GM06990 (cell line): ENCODE measurements at places on chromosomes 12 and 14.

- no peak for DNase-seq
These were observed 455.0 kb upstream of the TMEM132C start for GRCh38 chr12:127811988-127812387.

- DNase-seq: no peak
These were observed 1.1 kb upstream of the VCPKMT start for GRCh38 chr14:50117456-50117855.

DNA sequence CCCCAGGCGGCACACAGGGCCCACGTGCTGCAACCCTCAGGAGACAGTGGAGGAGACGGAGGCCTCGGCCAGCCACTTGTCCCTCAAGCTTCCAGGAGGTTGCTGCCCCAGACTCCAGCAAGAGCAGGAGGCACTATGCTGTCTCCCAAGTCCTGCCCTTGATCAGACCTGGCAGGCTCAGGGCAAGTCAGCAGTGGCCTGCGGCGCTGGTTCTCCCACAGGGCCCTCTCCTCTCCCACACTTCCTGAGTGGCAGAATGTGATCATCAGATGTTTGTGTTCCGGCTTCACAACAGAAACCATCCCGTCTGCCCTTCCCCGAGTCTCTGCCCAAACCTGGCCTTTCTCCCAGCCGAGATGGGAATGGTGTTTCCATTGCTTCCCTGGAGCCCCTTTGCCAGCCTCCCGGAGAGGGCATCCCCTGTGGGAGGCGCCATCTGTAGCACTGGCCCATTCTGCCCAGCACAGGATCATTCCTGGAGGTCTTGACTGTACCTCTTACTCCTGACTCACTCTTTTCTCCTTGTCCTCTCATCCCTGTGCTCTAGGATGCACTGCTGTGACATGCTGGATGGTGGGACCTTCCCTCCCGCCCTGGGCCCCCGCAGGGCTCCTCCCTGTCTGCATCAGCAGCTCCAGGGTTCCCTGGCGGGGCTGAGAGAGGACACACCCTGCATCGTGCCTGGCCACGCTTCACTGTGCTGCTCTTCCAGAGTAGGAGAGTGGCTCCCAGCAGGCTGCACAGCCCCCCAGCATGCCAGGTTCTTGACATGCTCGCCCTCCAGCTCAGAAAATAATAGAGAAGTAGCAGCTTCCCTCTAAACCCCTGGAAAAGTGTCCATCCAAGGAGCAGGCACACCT is 114.7 kb upstream of the FKBP4 start:
- DNase-seq: no peak

- no peak for DNase-seq
These were observed 95.4 kb upstream of the EVL start for GRCh38 chr14:99969673-99970322.

- DNase-seq: no peak
These were observed 124.9 kb downstream of the PLXNC1 start for GRCh38 chr12:94273272-94273671.

DNA sequence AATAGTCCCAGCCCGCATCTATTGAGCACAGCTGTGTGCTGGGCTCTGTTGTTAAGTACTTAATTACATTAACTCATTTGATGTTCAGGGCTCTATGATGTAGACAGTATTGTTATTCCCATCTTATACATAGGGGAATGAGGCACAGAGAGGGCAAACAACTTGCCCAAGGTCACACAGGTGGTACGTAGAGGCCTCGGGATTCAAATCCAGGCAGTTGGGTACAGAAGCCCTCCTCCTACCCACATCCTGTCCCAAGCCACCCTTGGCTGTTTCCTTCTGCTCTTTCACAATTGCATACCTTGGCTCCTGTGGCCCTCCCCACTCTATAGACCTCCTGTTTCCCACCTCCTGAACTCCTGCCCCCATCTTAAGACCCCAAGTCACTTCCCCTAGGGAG is 10.0 kb upstream of the GPR68 start:
- no peak for DNase-seq

GRCh38 chr14:82359201-82359600 is 825.5 kb upstream of the SEL1L start:
- DNase-seq: no peak

GRCh38 chr12:3557791-3558620 is 67.0 kb downstream of the PRMT8 start:
- no peak for DNase-seq

GRCh38 chr14:71183876-71184689 is 276.8 kb downstream of the PCNX1 start:
- no peak for DNase-seq

- DNase-seq: no peak
These were observed 3.6 kb upstream of the KRT5 start for GRCh38 chr12:52523824-52524223.

DNA sequence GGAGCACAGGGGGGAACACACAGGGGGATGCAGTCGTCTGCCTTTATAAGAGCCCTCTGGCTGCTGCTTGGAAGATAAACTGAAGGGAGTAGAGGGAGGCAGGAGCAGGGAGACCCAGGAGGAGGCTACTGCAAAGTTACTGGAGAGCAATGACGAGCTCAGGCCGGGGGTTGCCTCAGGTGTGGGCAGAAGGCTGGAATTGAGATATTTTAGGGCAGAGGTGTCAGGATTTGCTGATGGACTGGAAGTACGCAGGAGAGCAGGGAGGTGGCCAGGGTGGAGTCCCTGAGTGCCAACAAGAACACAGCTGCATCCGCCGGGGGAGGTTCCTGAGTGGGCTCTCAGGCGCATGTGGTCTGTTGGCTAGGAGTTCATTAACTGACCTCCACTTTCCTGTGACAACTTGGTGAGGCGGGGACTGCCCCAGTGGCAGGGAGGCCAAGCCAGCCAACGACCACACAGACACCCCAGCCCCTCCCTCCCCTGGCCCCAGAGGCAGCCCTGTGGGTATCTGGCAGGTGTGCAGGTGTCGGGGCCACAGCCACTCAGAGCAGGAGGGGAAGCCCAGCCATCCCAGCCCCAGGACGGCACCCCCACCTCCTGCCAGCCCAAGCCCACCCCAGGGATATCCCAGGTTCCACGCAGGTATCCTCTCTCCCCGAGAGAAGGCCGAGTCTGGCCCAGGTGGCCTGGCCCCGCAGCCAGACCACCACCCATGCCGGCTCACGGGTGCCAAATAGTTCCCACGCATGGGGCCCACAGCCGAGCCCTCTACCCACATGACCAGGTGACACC is 85.4 kb downstream of the NCOR2 start:
- DNase-seq: no peak

DNA sequence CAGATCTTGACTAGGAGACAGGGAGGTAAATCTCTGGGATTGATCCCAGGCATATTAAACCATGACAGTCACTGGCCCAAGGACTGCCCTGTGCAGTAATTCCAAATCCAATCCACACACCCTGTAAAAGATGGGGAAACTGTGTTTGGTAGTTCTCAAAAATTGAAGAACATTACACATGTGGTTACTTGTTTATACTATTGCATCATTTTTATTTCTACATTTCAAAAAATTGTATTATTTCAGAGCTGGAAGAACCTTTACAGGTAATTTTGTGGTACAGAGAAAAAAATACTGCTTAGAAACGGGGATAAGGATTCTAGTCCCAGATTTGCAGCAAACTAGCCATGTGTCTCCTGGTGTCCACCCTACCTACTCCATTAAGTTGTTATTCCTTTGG is 400.5 kb downstream of the LRIG3 start:
- DNase-seq: no peak

DNA sequence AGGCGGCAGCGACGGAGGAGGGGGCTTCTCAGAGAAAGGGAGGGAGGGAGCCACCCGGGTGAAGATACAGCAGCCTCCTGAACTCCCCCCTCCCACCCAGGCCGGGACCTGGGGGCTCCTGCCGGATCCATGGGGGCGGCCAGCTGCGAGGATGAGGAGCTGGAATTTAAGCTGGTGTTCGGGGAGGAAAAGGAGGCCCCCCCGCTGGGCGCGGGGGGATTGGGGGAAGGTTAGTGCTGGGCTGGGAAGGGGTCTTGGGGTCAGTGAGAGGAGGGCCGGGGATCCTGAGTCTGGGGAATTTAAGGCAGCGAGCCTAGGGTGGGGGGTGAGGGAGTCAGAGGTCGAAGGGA is 203 bp downstream of the NFATC4 start:
- DNase-seq: peak; percentile 27

- no peak for DNase-seq
These were observed 17.4 kb downstream of the SIX1 start for GRCh38 chr14:60631842-60632241.

DNA sequence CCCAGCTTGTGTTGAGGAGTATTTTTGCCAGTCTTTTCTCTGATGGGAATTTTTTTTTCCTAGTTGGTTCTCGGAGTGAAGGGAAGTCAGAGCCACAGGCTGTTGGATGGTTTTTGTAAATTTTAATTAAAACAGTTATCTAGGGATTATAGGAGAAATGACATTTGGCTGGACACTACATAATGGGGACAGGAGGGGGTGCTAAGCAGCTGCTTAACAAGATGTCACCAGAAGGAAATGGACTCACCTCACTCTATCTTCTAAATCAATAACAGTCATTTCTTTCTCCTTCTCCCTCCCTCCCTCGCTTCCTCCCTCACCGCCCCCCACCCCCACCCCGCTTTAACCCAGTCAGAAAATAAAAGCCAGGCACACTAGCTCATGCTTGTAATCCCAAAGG is 93.4 kb upstream of the TMEM233 start:
- no peak for DNase-seq

- no peak for DNase-seq
These were observed 60.5 kb upstream of the OR10AD1 start for GRCh38 chr12:48263617-48264016.

GRCh38 chr14:77026166-77026929 is 2.2 kb downstream of the IRF2BPL start:
- DNase-seq: no peak

GRCh38 chr12:40738856-40739255 is 46.6 kb downstream of the CNTN1 start:
- no peak for DNase-seq

DNA sequence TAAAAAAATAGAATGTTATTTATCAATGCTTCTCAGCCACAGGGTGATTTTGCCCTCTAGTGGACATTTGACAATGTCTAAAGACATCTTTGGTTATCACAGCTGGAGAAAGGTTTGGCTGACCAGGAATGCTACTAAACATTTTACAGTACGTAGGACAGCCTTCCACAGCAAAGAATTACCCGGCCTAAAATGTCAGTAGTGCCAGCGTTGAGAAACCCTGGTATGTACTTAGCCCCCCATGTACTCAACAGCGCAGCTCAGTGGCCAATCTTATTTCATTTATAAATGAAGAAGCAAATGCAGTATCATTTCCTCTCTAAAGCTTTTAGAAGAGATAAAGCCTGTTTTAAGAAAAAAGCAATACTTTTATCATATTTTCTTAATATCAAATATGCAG is 5.8 kb downstream of the MARK3 start:
- no peak for DNase-seq

DNA sequence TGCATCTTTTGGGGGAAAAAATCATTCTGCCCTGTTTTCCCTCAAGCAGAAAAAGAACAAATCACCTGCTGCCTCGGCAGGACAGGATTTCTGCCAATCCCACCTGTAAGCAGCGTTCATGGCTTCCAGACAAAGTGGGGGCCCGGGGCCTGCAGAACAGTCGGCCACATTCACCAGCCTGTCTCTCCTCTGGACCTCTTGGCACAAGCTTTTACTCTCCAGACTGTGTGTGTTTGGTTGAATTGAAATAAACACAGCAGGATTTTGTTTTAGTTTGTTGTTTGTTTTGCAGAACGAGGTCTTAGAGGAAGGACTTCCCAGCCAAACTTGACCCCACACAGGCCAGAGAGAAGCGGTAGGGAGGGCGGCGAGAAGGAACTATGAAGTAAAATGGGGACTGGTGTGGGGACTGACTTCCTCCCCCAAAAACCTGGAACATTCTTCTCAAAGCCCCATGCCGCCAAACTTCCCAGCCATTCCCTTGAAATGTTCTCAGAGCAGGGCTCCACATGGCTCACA is 41.7 kb upstream of the FOS start:
- DNase-seq: no peak

DNA sequence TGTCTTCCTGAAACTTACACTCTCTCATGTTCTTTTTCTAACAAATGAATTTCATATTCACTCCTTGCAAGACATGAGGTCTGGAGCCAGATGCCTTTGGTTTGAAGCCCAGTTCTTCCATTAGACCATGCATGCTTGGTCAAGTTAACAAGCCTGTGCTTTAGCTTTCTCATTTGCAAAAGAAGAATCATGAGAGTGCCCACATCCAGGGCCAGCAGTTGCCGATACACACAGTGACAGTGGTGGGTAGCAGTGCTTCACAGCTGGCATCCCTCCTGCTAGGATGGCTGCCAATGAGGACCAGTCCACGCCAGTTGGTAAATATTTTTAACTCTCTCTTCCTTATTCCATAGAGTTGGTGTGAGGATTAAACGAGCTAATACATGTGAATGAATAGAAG is 163.1 kb downstream of the PHLDA1 start:
- no peak for DNase-seq

- no peak for DNase-seq
These were observed 147.1 kb upstream of the IFNG-AS1 start for GRCh38 chr12:67842124-67842523.

DNA sequence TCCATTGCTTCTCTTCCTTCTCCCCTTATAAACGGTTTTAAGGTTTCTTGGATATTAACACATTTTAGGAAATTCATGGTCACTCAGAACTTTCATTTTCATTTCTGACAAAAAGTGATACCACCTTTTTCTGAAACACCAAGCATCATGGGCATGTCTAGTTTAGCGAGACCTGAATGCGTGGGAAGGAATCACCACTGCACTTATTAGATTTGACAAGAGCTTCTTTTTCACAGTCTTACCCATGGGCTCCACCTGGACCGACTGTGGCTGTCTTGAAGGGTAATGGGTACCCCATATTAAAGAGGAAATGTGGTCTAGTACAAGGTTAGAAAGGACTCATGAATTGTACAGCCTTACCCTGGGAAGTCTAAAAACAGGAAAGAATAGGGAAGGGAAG is 95.4 kb downstream of the KCNK10 start:
- no peak for DNase-seq

DNA sequence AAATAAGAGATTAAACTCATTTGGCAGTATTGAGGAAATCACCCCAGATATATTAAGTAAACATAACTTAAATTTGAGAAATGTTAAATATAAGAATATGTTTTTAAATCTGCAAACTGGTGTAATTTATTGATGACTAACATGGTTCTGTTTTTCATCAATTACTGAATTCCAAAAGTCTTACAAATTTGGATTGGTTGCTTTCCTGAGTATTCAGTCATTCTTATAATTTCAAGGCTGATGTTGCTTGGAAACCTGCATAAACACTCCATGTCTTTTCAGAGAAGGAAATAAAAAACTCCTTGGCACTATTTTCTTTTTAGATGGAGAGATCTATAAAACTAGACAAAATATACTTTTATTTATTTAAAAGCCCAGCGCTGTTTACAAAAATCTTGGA is 71.7 kb downstream of the NOVA1 start:
- no peak for DNase-seq

- no peak for DNase-seq
These were observed 183.1 kb downstream of the KLHL28 start for GRCh38 chr14:44778604-44779003.
